Fibroblast of skin of left quadriceps (primary cell): ENCODE measurements at places on chromosomes 4 and X.

DNA sequence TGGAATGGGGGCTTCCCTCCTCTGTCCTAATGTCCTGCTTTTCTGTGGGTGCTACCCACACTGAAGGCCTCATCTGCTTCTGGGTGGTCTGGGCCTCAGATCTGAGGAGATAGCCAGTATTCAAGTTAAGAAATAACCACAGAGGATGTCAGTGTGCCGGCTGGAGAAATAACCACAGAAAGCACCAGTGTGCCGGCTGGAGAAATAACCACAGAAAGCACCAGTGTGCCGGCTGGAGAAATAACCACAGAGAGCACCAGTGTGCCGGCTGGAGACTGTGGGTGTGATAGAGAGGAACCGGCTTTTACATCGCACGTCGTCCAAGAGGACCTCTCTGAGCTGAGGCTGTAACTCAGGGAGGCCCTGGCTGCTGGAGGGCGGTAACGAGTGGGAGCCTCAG is 65.7 kb upstream of the PSAPL1 start:
- DNase-seq: no peak

- DNase-seq: no peak
Observed at GRCh38 chrX:49879656-49880277, 483 bp downstream of the USP27X start.

- peak; percentile 37 for DNase-seq
Observed at GRCh38 chr4:2792711-2793585, at the start of gene SH3BP2. Gene SH3BP2 (plus strand): TSS chr4:2793085. CDS start chr4:2820618, 27,533 bp downstream.

DNA sequence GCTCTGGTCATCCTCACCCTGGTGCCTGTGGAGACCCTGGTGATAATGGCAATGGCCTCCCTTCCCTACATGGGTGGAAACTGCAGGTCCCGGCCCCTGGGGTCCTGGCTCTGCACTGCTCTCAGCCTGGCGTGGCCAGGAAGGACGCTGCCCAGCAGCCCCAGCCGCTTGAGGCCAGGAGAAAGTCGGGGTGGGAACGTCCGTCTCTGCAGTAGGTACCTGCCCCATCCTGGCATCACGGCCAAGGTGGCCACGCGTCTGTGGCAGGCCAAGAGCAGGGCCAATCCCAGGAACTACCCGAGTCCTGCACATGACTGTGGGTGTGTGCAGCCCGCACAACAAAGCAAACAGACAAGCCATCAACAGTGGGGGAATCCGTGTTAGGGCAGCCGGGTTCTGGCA is 33.8 kb downstream of the FGFRL1 start:
- no peak for DNase-seq

GRCh38 chrX:6574762-6575161 is 39.8 kb upstream of the VCX3A start:
- no peak for DNase-seq

GRCh38 chr4:105191621-105192210 is 45.0 kb downstream of the TET2 start:
- no peak for DNase-seq

- no peak for DNase-seq
Observed at GRCh38 chr4:183621875-183622274, 37.1 kb downstream of the RWDD4 start.

GRCh38 chr4:183323295-183323694 is 1.1 kb upstream of the CLDN24 start:
- no peak for DNase-seq

- DNase-seq: no peak
Observed at GRCh38 chr4:110290511-110290910, 92.1 kb upstream of the ELOVL6 start.

DNA sequence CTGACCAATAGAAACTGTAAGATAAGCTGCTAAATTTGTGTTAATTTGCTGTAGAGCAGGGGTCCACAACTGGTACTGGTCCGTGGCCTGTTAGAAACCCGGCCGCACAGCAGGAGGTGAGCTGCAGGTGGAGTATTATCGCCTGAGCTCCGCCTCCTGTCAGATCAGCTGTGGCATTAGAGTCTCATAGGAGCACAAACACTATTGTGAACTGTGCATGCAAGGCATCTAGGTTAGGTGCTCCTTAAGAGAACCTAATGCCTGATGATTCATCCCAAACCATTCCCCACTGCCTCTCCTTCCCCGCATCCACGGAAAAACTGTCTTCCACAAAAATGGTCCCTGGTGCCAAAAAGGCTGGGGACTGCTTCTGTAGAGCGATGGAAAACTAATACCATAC is 19.7 kb downstream of the FBXW7 start:
- no peak for DNase-seq

DNA sequence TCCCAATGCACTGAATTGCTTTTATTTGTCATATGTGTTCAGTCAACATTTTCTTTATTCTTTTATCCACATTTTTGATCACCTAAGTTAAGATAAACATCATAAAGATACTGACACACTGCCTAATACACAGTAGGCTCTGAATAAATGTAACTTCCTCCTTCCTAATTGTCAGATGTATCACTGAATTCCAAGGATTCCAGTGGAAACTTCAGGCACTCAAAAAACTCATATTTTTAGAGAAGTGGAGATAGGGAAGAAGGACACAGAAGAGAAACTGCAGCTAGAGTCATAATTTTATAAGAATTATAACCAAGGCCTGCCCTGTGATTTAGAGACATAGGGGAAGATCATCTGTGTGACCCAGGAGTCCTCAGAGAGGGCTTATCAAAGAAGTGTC is 753.3 kb downstream of the ADGRL3 start:
- DNase-seq: no peak

DNA sequence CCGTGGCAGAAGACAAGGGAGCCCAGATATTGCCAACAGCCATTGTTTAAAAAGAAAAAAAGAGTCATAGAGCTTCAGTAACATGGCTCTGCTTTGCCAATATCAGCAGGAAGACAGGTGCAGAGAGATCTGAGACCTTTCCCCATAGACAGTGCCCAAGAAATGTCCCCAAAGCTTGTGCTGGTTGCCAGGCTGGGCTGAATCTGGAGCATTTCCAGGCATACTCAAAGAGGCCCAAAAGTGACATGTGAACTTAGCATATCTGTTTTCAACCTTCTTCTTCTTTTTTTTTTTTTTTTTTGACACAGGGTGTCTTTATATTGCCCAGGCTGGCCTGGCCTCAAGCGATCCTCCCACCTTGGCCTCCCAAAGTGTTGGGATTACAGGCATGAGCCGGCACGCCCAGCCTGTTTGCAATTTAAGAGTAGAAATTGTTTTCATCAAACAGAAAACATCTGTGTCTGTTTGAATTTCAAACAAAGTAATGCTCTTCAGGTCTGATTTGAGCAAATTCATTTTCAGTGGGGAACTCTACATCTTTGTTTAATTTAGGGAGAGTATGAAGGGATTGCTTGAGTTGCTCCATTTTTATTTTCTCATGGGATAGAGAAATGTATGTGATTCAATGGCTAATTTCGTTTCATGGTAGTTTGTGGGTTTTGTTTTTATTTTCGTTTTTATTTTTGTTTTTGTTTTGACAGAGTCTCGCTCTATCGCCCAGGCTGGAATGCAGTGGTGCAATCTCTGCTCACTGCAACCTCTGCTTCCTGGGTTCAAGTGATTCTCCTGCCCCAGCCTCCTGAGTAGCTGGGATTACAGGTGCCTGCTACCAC is 56.6 kb upstream of the RBM47 start:
- peak; percentile 19 for DNase-seq
